ENCODE measurements at places on chromosomes 11 and 22. TPM values are rescaled to one million over a fixed set of nuclear protein-coding genes. Genes with fewer than 3 reads are reported as not detected.
A peak's percentile ranks its signal among the peaks of the same experiment; 100 is the strongest.

LMNTD2 gene
- total RNA-seq: 0.20 TPM

CARD18 gene
- 0.72 TPM for total RNA-seq

KCNK4 gene
- total RNA-seq: not detected

MMP1 gene
- not detected for total RNA-seq

DNA sequence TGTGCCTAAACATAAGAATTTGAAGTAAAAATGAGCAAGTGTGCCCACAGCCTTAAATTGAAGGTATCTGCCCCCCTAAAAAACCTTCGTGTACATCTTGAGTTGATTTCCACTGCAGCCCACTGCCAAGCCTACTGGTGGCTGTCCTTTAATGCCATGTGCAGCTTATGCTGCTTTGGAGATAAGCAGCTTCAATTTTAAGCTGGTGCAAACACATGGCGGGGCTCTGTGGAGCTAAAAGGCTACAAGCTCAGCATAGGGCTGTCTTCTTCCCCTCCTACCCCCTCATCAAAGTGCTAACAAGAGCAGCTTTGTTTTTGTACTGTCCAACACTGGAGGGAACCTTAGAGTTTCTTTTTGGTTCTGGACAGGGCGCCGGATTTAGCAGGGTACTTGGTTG lies 128.5 kb upstream of the LMO1 start:
- DNase-seq: no peak

DNA sequence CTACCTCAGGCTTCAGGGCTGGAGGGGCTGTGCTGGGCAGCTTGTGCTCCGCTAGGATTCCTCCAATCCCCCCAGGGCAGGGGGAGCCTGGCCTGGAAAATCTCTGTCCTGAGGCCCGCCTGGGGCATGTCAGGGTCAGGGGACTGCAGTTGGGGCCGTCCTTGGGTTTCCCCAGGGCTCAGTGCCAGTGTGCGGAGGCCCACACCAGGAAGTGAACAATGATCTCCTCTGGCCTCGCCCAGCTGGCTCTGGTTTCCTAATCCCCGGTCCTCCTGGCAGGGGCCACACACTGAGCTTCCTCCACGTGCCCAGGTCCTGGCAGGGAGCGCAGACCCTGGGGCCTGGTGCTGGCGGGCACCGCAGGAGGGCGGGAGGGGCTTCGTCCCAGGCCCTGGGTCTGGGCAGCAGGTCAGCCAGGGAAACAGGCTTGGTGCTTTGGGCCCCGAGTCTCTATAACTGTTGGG lies 1.4 kb upstream of the MUC2 start:
- DNase-seq: peak; percentile 53

DNA sequence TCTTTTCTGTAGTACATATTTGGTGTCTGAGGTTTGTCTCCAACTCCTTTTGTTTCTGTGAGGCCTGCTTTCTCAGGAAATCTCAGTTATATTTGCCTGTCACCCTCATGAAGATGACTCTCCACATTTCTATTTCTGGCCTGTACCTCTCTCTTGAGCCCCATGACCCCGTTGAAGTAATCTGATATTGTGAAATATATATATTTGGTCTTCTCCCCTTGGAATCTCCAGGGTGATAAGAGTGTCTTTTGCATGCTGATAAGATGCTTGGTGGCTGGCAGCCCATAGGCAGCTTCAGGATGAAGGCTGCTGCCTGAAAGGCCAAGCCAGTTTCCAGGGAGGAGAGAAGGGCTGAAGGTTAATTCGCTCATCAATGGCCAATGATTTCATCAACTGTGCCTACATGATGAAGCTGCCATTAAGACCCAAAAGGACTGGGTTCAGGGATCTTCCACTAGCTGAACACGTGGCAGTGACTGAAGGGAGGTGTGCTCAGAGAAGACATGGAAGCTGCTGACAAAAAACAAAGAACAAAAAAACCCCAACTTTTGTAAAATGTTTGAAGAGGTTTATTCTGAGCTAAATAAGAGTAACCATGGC lies 67.4 kb downstream of the MICAL2 start:
- no peak for DNase-seq
